Cortex of kidney (tissue), 1 donor: ENCODE measurements at places on chromosomes 16 and 17.

DNA sequence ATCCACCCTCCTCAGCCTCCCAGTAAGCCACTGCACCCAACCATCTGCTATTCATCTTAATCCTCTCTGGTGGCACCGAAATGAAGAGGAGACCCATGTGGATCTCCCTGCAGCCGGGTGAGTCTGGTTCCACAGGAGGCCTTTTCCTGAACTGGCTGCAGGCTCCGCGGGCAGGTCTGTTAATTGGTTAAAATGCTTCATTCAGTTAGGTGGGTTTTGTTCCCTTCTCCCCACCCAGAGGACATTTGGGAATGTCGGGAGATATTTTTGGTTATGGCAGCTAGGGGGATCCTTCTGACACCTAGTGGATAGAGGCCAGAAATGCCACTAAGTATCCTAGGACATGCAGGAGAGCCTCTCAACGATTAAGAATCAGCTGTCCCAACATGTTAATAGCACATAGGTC lies 16.7 kb downstream of the C16orf54 start:
- no peak for DNase-seq

GRCh38 chr17:9268546-9268945 lies 247.2 kb downstream of the NTN1 start:
- DNase-seq = no peak

- DNase-seq = no peak
Observed at GRCh38 chr16:56625943-56626654, 518 bp downstream of the MT1E start.

GRCh38 chr17:27349540-27350021 lies 55.7 kb downstream of the WSB1 start:
- no peak for DNase-seq

- DNase-seq = no peak
Observed at GRCh38 chr16:54489225-54490111, 202.9 kb upstream of the IRX3 start.

DNA sequence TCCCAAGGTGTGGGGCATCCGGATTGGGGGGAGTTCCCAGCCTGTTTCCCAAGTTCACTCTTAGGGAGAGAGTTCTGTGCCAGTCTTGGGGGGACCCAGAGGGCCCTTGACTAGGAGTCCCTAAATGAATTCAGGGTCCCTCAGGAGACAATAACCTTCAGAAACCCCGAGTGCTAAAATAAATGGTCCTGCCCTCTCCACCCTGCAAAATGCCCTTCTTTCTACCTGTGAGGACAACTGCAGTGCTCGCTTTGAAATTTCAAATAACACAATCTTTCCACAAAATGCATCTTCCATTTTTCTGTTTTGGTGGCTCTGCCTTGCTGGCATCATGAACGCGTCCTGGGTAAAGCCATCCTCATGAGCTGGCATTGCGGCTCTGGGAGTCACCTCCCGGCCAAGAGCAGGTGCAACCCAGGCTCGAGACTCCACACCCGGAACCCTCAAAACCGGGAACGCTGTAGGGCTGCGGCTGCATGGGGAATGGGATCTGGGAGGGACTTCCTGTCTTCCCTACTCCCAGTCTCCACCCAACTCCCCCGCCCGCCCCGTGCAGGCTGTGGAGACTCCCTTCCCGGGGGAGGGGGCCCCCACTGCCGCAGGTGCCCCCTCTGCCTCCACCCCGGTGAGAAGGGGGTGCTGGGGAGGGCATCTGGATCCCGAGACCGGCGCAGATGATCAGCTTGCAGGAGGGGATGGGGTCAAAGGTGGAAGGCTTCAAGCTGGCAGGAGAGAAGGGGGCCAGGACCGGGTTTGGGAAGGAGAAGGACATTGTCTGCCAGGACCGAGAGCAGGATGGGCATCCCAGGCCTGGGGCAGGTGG lies at the start of gene ZNF205:
TSS of gene ZNF205 (plus strand) at position 529 of the 823 bp plus-strand sequence. CDS start 845 bp downstream, outside the sequence.
- no peak for DNase-seq

DNA sequence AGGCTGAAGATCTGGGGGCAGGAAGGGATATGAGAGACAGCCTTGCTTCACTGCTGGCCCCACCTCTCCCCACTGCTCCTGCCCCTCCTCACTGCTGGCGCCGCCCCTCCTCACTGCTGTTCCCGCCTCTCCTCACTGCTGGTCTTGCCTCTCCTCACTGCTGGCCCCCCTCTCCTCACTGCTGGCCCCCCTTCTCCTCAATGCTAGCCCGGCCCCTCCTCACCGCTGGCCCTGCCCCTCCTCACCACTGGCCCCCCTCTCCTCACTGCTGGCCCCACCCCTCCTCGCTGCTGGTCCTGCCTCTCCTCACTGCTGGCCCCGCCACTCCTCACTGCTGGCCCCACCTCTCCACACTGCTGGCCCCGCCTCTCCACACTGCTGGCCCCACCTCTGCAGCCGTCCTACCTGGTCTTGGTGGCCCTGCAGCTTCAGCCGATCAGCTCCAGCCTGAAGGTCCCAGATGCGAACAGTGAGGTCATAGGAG lies 9.5 kb upstream of the PAM16 start:
- no peak for DNase-seq

GRCh38 chr16:54180421-54181359 lies 105.9 kb downstream of the IRX3 start:
- no peak for DNase-seq

GRCh38 chr16:15650019-15650697 lies at the start of gene NDE1:
NDE1 (plus strand) TSS chr16:15650245; CDS start chr16:15664779, 14,534 bp downstream.
- no peak for DNase-seq

DNA sequence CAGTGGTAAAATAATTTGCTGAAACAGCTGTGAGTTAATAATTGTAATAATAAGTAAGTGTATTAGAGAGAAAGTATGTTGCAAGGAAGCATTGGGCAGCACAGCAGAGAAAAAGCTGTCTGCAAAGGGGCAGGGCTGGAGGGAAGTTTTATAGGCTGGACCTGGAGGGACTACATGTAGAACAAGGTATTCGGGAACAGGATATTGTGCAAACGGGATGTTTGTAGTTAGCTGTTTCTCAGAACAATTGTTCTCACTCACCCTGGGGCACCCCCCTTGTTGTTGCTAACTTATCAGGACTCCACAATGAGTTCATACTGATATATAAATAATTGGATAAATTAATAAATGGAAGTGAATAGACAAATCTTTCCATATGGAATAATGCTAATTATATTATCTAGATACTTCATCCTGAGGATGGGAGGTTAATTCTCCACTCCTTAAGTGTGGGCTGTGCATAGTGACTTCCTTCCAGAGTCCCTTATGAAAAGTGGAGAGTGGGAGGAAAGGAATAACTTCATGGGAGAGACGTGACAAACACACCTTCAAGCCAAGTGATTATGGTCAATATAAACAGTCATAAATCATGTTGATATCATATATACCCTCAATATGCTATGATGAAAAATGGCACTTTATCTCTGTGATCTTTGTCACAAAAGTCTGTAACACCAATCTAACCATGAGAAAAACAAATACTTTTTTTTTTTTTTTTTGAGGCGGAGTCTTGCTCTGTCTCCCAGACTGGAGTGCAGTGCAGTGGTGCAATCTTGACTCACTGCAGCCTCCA lies 85.4 kb downstream of the PPM1E start:
- no peak for DNase-seq

- DNase-seq = no peak
Observed at GRCh38 chr16:66274335-66275110, 92.0 kb upstream of the CDH5 start.

GRCh38 chr16:63998-64913 lies 8.2 kb downstream of the RHBDF1 start:
- no peak for DNase-seq

DNA sequence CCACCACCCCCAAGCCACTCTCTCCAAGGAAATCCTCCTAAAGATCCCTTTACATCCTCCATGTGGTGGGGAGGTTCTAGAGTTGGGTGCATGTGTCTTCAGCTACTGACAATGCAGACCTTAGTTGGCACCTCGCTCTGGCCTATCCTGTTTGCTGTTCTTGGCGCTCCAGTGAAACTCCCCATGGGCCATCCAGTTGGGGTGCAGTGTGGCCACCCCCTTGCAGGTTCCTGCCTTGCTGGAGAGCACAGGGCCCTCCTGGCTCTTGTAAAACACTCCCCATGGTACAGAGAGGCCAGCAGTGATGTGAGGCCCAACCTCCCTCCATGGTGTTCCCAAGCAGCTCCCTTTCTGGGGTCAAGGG lies 22.7 kb upstream of the STH start:
- no peak for DNase-seq

- no peak for DNase-seq
Observed at GRCh38 chr16:27108826-27109665, 42.3 kb downstream of the C16orf82 start.

- no peak for DNase-seq
Observed at GRCh38 chr16:77732241-77732946, 10.1 kb downstream of the NUDT7 start.

DNA sequence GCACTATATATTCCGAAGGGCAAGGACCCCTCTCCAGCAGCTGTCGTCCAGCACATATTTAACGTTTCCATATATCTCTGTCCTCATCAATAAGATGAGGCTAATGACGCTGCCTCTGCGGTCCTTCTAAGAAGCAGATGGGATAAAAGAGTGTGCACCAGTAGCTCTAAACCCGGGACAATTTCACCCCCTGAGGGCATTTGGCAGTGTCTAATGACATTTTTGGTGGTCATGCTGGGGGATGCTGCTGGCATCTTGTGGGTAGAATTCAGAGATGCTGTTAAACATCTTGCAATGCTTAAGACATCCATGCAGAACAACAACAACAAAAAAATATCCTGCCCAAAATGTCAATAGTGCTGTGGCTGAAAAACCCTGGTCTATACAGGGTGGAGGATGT lies 372.9 kb downstream of the CDH13 start:
- no peak for DNase-seq

DNA sequence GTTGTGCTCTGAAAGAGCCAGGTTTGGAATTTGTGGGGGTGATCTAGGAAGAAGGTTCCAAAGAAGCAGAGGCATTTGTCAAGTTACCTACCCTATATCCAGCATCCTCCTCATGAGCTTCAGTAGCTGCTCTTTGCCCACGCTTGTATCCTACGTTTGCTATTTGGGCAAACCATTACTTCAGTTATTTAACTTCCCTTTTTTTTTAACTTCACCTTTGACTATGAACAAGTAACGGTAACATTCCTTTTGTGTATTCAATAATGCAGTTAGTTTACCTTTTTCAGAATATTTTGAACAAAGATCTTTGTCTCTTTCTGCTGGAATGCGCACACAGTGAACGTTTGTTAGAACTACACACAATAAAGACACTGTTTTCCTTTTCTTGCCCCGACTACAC lies 41.5 kb downstream of the CYB5B start:
- DNase-seq = no peak

DNA sequence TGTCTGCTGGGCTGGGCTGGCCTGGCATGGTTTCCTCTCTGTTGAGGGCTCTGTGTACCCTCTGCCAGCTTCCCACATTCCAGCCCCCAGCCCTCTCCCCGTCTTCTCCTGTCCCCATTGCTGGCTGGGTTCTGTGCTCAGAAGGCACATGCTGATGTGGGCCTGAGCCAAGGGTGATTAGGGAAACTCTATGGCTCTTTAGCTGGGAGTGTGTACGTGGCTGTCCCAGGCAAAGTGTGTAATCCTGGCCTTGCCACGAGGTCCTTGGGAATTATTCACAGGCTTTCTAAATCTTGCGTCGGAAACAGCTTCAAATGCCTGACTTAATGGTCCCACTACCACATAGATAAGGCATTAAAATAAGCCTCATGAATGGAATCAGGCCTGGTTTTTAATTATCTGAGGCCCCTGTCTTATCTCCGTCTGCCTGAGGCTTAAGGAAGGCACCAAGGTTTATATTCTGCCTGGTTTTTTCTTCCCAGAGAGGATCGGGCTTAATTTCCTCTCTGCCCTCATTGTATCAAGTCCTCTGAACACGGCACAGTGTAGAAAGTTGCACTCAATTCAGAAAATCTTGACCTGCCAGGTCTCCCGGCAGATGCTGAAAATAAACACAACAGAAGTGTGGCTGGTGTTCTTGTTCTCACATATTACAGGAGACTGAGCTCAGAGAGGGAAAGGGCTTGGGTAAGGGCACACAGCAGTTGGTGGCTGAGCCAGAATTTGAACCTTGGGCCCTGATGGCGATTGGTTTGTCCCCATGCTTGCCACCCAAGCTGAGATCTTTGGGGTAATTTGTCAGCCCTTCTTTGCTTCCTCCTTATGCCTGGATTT lies 52.9 kb upstream of the LGALS9 start:
- no peak for DNase-seq

DNA sequence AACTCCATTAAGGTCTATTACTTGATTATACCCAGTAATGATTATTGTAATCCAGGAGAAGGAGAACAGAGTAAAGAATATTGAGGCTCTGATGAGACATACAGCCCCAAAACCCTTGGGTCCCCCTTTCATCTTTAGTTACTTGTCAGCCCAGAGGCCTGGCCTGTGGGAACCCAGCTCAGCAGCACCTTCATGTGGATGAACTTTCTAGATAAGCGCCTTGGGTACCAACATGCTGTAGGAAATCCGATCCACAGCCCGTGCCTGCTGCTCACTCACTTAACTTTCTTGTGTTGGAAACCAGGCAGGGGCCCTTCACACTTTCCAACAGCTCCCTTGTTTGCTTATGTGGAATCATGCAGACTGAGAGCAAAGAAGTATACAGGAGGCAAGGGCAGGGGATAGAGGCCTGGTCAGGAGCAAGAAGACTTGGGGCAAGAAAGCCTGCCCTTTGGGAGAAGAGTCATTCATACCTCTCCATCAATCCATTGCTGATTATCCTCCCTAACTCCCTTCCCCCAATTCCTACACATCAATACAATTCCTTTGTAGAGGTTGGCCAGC lies 64.0 kb upstream of the SOX9 start:
- DNase-seq = no peak

- DNase-seq = no peak
Observed at GRCh38 chr17:36602924-36603384, 1.6 kb downstream of the MRM1 start.

DNA sequence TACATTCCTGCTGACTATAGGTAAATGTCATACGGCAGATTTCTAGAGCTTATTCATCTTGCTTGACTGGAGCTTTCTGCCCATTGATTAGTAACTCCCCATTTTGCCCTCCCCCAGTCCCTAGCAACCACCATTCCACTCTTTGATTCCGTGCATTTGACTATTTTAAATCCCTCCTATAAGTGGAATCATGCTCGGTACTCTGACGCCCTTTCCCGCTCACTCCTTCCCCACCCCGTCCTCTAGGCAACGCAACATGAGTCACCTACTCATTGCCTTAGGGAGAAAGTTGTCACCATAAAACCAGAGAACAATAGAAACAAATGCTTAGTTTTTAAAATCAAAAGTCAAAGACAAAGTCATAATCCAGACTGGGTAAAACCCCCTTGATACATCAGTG lies 45.5 kb upstream of the RBBP6 start:
- no peak for DNase-seq

DNA sequence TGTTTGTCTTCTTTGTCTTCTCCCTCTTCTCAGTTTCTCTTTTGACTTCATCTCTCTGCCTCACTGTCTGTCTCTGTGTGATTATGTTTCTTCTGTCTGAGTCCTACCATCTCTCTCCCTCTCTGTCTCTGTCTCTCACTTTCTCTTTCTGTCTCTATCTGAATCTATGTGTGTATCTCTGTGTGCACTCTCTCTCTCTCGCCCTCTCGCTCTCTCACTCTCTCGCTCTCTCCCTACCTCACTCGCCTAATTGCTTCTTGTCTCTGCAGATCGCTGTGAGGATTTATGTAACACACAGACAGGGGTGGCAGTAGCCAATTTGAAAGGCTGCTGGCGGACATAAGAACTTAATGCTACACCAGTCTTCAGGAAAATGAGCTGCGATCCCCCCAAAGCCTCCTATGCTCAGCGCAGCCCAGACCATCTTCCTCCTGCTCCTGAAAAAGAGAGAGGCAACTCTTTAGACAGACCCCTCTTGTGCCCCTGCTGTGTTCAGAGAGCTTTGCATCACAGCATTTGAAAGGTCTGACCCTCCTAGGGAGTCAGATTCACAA lies 140.9 kb downstream of the CCT6B start:
- no peak for DNase-seq
